ENCODE measurements at places on chromosomes 13 and 19. TPM values are rescaled to one million over a fixed set of nuclear protein-coding genes. Genes with fewer than 3 reads are reported as not detected.
A peak's percentile ranks its signal among the peaks of the same experiment; 100 is the strongest.

DNA sequence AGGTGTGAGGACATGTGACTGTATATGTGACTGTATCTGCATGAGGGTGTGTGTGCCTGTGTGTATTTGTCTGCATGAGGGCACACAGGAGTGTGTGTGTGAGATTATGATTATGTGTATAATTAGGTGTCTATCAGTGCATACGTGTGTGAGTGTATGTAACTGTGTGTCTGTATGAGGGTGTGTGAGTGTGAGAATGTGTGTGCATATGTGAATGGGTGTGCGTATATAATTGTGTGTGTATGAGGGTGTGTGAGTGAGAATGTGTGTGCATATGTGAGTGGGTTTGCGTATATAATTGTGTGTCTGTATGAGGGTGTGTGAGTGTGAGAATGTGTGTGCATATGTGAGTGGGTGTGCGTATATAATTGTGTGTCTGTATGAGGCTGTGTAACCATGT, 3.0 kb upstream of the ACSBG2 start:
- H3K27ac ChIP-seq, result no peak overlapping the region
- no peak overlapping the region for H3K4me3 ChIP-seq
- H3K27me3 ChIP-seq, result no peaks in the 10 kb centered on the region
- H3K4me1 ChIP-seq, result no peaks in the 10 kb centered on the region
- no peaks in the 10 kb centered on the region for H3K36me3 ChIP-seq

GRCh38 chr13:59458908-59459579, 704.7 kb downstream of the DIAPH3 start:
- no peaks in the 10 kb centered on the region for H3K36me3 ChIP-seq
- H3K4me1 ChIP-seq, result no peaks in the 10 kb centered on the region
- no peak overlapping the region for H3K27ac ChIP-seq
- no peak for DNase-seq
- H3K27me3 ChIP-seq, result no peaks in the 10 kb centered on the region
- H3K4me3 ChIP-seq, result no peak overlapping the region

GRCh38 chr19:13076320-13076719, 26.3 kb downstream of the LYL1 start:
- H3K4me3 ChIP-seq, result no peak overlapping the region
- no peak for DNase-seq
- no peaks in the 10 kb centered on the region for H3K36me3 ChIP-seq
- no peaks in the 10 kb centered on the region for H3K27me3 ChIP-seq

DNA sequence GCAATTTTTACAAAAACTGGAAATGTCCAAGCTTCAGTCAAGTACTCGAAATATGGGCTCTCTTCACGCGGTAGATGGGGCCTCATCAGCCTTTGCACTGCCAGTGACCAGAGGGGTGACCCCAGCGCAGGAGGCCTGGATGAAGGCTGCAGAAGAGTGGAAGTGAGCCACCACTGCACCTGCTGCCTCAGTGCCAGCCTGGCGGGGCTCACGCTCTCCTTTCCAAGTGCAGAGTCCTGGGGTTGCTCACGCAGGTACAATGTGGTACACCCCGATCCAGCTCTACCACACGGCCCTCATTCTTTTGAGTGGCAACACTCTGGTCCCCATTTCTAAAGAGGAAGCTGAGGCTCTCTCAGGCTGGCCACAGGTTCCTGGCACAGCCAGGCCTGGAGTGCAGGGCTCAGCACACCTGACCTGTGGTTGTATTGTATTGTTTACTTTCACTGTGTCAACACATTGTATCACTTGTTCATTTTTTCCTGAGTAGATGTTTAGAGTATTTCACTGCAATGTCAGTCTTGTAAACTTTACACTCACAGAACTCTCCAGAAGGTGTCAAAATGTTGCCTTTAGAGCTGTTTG, 97.3 kb upstream of the SOX1 start:
- no peaks in the 10 kb centered on the region for H3K27me3 ChIP-seq
- DNase-seq, result no peak
- H3K27ac ChIP-seq, result no peak overlapping the region
- no peaks in the 10 kb centered on the region for H3K4me1 ChIP-seq

DNA sequence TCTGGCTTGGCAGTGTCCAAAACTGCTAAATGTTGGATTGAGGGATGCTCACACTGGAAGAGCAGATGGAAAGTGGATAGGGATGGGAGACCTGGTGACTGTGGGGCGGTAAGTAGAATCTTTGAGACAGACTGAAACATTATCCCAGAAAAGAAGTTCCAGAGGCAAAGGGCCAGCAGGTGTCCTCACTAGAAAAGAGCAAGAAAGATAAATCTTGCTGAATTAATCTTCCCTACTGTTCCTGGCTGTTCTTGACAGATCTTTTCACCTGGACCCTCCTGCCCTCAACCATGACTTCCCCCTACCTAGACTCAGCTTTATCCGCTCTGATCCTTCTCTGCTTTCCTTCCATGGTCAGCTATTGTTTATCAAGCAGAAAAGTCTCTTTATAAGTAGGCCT, 35.0 kb upstream of the FRY start:
- H3K27ac ChIP-seq, result no peak overlapping the region
- no peaks in the 10 kb centered on the region for H3K27me3 ChIP-seq
- DNase-seq, result no peak
- H3K4me3 ChIP-seq, result no peak overlapping the region

DNA sequence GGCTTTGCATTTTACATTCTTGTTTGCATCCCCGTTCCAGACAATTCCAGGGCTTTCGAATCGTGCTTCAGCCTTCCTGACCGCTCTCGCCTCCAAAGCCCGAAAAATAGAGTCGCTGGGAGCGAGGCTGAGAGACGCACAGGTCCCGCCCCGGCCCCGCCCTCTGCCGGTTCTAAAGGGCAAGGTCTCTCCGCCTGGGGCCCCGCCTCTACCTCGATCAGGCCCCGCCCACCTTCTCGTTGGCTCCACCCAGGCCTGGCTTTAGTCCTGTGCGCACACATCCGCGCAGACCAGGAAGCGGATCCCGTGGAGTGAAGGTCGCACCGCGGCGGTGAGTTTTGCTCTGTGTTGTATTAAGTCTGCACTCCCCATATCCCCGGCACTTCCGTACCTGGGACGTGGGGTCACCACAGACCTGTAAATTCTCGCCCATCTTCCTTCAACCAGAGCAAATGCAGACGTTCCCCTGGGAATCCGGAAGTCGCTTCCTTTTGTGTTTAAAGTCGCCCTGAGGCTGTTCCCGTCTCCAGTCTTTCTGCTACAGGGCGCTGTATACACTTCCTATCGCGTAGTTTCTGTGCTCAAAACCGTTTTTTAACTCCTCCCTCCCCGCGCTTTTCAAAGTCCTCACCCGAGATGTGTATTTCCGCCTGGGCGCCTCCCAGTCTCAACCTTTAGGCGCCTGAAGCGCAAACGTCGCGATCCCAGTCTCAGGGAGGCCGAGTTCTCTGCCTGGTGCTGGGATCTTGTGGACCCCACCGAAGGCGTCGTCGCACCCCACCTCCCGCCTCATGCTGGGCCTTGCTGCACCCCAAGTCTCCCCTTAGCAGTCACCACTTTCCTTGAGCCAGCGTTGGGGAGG, at the start of gene ZNF701:
ZNF701 (plus strand) TSS at position 288 of the 862 bp plus-strand sequence. CDS start 3,861 bp downstream, outside the sequence.
- H3K27me3 ChIP-seq, result no peaks in the 10 kb centered on the region
- H3K27ac ChIP-seq, result peak within 1 kb of the TSS; percentile 78
- H3K4me3 ChIP-seq, result peak within 1 kb of the TSS; percentile 53
- H3K4me1 ChIP-seq, result no peaks in the 10 kb centered on the region
- DNase-seq, result peak; percentile 97

DNA sequence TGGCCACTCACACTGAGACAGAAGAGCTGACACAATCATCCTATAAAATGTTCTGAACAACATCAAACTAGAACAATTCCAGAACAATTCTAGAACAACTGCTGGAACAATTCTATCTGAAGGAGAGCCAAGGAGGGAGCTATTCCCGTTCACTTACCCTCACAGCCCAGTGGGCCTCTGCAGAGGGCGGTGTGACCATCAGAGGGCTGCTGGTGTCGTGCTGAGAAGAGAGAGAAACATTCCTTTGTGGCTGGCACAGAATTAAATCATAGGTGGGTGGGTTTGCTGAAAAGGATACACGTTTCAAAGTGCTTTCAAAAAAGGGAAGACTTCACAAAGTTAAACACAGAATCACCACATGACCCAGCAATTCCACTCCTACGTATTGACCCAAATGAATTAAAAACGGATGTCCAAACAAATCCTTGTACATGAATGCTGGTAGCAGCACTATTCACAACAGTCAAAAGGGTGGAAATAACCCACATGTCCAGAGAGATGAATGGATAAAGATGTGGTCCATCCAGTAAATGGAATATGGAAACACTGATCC, 34.9 kb downstream of the EPS15L1 start:
- no peaks in the 10 kb centered on the region for H3K4me1 ChIP-seq
- H3K27me3 ChIP-seq, result no peaks in the 10 kb centered on the region
- H3K4me3 ChIP-seq, result no peak overlapping the region
- DNase-seq, result no peak
- H3K27ac ChIP-seq, result no peak overlapping the region

GRCh38 chr19:18863843-18864362, 32.1 kb downstream of the CERS1 start:
- no peak overlapping the region for H3K4me3 ChIP-seq
- no peak overlapping the region for H3K27ac ChIP-seq
- H3K36me3 ChIP-seq, result peaks cover 90% of the 10 kb centered on the region
- no peaks in the 10 kb centered on the region for H3K4me1 ChIP-seq
- no peaks in the 10 kb centered on the region for H3K27me3 ChIP-seq

DNA sequence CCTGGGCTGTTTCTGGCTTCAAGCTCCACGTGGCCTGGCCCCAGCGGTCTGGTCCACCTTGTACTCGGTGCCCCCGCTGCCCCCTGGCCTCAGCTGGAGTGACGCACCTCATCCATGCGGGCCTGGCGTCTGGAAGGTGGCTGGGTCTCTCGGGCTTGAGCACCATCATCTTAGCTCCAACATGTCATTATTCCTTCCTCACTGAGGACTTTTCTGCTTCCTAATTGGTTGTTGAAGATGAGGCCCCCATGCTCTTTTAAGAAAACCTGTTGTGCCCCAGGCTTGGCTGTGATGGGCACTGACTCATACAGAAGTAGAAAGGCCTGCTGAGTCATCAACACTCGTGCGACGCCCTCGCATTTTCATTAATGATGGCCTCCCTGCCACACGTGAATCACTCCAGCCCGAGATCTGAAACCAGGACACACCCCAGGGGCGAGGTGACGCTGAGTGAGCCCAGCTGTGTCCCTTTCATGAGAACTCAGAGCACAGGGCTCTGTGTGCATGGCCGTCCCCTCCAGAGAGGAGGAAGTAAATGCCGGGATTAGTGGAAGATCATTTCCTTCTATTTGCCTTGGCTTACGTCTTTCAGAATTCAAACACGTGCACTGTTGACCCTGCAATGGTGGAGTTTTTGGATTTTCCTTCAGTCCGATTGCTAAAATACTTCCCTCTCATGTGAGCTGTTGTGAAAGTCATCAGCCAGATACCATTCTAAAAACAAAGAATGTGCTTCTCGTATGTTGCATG, 14.0 kb upstream of the GJA3 start:
- no peaks in the 10 kb centered on the region for H3K4me1 ChIP-seq
- H3K4me3 ChIP-seq, result peak overlapping the region; percentile 11
- DNase-seq, result peak; percentile 65
- no peaks in the 10 kb centered on the region for H3K27me3 ChIP-seq
- H3K36me3 ChIP-seq, result no peaks in the 10 kb centered on the region

GRCh38 chr19:4692251-4693077, 22.3 kb upstream of the MYDGF start:
- no peaks in the 10 kb centered on the region for H3K4me1 ChIP-seq
- no peak overlapping the region for H3K4me3 ChIP-seq
- peaks cover 42% of the 10 kb centered on the region for H3K36me3 ChIP-seq
- H3K27ac ChIP-seq, result no peak overlapping the region
- DNase-seq, result no peak

DNA sequence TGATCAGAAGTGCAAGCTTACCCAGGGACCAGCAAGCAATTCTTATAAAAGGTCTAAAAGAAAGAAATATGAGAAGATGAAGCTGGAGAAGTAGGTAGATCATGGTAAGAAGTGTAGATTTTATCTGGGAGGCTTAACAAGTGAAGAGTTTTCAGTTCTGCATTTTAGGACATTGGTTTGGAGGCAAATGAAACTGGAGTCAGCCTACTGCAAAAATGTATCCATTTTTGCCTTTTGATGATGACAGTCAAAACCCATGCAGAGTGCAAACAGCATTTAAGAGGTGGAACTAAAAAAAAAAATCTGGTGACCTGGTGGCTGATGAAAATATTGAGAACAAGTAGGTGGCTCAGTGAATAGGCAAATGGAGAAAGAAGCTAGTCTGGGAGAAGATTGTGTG, 216.9 kb downstream of the DNAJC15 start:
- no peak for DNase-seq
- H3K27ac ChIP-seq, result no peak overlapping the region
- H3K4me3 ChIP-seq, result no peak overlapping the region
- H3K27me3 ChIP-seq, result no peaks in the 10 kb centered on the region
- H3K4me1 ChIP-seq, result no peaks in the 10 kb centered on the region

DNA sequence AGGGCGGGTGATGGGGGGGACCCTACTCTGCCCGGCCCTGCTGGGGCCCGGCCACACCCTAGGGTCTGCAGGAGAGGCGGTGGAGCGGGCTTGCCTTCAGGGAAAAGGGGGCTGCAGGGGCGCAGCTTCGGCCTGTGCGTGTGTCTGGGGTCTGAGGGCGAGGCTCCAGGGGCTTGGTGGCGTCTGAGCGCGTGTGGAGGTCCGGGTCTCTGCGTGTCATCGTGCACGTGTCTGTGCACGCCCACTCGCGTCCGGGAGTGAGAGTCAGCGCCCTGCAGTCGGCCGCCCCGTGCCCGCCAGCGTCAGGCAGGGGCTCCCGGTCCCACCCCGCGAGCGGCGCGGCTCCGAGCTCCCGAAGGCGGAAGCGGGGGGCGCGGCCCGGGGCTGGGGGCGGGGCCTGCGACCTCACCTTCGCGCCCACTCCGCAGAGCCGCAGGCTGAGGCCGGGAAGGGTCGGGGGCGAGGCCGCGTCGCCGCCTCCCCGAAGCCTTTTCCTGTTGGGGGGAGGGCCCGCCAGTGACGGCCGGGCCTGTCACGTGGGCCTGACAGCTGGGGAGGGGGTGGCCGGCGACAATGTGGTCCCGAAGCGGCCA, at the start of gene ARHGAP45:
ARHGAP45 (plus strand) TSS at position 420 of the 593 bp plus-strand sequence. CDS start 239 bp downstream, outside the sequence.
- peaks cover 9% of the 10 kb centered on the region for H3K4me1 ChIP-seq
- H3K36me3 ChIP-seq, result no peaks in the 10 kb centered on the region
- H3K27me3 ChIP-seq, result peaks cover 4% of the 10 kb centered on the region
- H3K4me3 ChIP-seq, result peak within 1 kb of the TSS; percentile 35

DNA sequence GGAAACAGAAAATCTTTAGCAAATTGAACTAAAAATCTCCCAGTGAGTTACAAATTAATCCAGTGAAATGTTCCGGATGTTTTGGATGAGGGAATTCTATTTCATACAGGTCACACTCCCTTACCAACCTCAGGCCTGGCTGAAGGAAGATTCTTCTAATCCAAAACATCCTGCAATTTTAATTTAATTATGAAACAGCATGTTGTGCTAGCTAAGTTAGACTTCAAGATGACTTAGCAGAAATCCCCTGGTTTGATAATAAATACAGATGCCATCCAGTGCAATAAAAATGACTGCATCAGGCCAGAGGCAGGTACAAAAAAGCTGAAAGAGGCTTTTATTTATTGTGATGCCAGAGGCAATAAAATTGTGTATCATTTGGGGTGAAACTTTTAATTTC, 96.7 kb upstream of the CLDN10 start:
- no peak overlapping the region for H3K27ac ChIP-seq
- H3K36me3 ChIP-seq, result no peaks in the 10 kb centered on the region
- no peaks in the 10 kb centered on the region for H3K4me1 ChIP-seq

ZNF552 gene
- 4.9 TPM for total RNA-seq

SOHLH2 gene
- total RNA-seq, result not detected
